ENCODE measurements at places on chromosomes 7 and 10. TPM values are rescaled to one million over a fixed set of nuclear protein-coding genes. Genes with fewer than 3 reads are reported as not detected.

Gene KIF11
- 31.1 TPM for polyA plus RNA-seq

Gene SPDYE3
- polyA plus RNA-seq = 7.1 TPM

Gene MYO3A
- polyA plus RNA-seq = 4.2 TPM

Gene NEUROD6
- polyA plus RNA-seq = 0.06 TPM

Gene RET
- polyA plus RNA-seq = 15.9 TPM

Gene PARD3
- 64.9 TPM for polyA plus RNA-seq

Gene RNF32
- 2.7 TPM for polyA plus RNA-seq

Gene PPP2R2D
- polyA plus RNA-seq = 38.5 TPM

Gene AQP1
- 213 TPM for polyA plus RNA-seq

Gene LIPA
- polyA plus RNA-seq = 42.3 TPM

Gene STOX1
- polyA plus RNA-seq = 13.1 TPM

Gene NPY
- polyA plus RNA-seq = 0.47 TPM

Gene CNTNAP2
- 22.3 TPM for polyA plus RNA-seq

Gene CYP2C9
- 1.6 TPM for polyA plus RNA-seq

Gene HYAL4
- polyA plus RNA-seq = 0.08 TPM

Gene HMX3
- not detected for polyA plus RNA-seq

Gene SYT15
- 16.1 TPM for polyA plus RNA-seq

Gene PAX2
- polyA plus RNA-seq = 116 TPM

Gene GOLGA7B
- 1.5 TPM for polyA plus RNA-seq

Gene FBH1
- 69.0 TPM for polyA plus RNA-seq

Gene OR2A42
- 4.1 TPM for polyA plus RNA-seq

Gene EBF3
- polyA plus RNA-seq = 1.2 TPM

Gene C10orf71
- 0.34 TPM for polyA plus RNA-seq

Gene PNLIPRP3
- not detected for polyA plus RNA-seq

Gene GPR26
- 0.05 TPM for polyA plus RNA-seq

Gene ANKRD7
- polyA plus RNA-seq = 3.0 TPM

Gene NOBOX
- polyA plus RNA-seq = not detected

Gene C10orf67
- polyA plus RNA-seq = 2.3 TPM

Gene CYP3A5
- 2.1 TPM for polyA plus RNA-seq

Gene PAX4
- polyA plus RNA-seq = not detected

Gene SPDYE2
- polyA plus RNA-seq = 0.93 TPM

Gene RPP38
- polyA plus RNA-seq = 32.2 TPM

Gene ADAM22
- polyA plus RNA-seq = 12.4 TPM

Gene COL26A1
- polyA plus RNA-seq = 23.1 TPM

Gene PAOX
- polyA plus RNA-seq = 6.3 TPM

Gene CCDC172
- not detected for polyA plus RNA-seq

Gene ENTPD1
- polyA plus RNA-seq = 26.9 TPM

Gene TRIL
- 87.1 TPM for polyA plus RNA-seq

Gene SLC16A12
- 30.4 TPM for polyA plus RNA-seq

Gene MKI67
- polyA plus RNA-seq = 66.1 TPM

Gene CREB5
- 17.0 TPM for polyA plus RNA-seq

Gene ACSL5
- polyA plus RNA-seq = 5.1 TPM

Gene KCNIP2
- 2.0 TPM for polyA plus RNA-seq

Gene ADRB1
- 0.14 TPM for polyA plus RNA-seq
